ENCODE measurements at places on chromosomes 2 and 18.

- DNase-seq = no peak
These were observed 23.9 kb upstream of the EPAS1 start for GRCh38 chr2:46273225-46273863.

GRCh38 chr2:11420190-11420589, 45.8 kb downstream of the E2F6 start:
- no peak for DNase-seq

- no peak for DNase-seq
These were observed 120.2 kb downstream of the FEZ2 start for GRCh38 chr2:36477746-36478145.

GRCh38 chr2:202046572-202046971, 12.9 kb downstream of the FZD7 start:
- DNase-seq = no peak

GRCh38 chr2:95046371-95047112, 21.0 kb downstream of the MAL start:
- DNase-seq = no peak

DNA sequence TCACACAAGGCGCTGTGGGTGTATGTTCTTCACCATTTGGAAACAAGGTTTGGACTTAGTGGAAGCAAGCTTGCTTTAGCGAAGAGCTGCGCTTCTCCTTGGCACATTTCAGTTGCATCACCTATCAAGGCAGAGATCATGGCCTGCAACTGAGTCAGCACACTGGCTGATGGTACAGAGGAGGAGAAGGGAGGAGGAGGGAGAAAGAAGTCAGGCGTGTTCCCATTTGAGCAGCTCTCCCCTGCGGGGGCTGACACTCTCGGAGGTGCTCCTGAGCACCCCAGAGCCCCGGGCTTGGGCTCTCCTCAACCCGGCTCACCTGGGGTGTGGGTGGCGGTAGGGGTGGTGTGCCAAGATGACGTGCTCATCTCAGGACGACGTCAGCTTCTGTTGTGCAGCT, 6.0 kb upstream of the SERPINB5 start:
- DNase-seq = no peak

DNA sequence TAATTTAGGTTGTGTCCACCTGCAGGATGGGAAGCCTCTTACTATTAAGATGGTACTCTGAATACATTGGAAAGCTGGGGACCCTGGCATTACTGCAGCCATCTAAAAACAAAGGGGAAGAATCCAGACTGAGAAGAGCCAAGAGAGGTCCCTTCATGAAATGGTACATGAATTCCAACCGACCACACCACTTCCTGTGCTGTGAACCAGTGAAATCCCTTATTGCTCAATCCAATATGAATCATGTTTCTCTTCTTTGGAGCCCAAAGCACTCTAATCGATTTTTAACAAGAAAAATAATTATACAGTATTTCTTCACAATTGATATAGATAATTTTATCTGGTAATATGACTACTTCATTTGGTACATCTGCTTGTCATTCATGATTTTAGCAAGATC, 479.7 kb upstream of the RAB6C start:
- no peak for DNase-seq

DNA sequence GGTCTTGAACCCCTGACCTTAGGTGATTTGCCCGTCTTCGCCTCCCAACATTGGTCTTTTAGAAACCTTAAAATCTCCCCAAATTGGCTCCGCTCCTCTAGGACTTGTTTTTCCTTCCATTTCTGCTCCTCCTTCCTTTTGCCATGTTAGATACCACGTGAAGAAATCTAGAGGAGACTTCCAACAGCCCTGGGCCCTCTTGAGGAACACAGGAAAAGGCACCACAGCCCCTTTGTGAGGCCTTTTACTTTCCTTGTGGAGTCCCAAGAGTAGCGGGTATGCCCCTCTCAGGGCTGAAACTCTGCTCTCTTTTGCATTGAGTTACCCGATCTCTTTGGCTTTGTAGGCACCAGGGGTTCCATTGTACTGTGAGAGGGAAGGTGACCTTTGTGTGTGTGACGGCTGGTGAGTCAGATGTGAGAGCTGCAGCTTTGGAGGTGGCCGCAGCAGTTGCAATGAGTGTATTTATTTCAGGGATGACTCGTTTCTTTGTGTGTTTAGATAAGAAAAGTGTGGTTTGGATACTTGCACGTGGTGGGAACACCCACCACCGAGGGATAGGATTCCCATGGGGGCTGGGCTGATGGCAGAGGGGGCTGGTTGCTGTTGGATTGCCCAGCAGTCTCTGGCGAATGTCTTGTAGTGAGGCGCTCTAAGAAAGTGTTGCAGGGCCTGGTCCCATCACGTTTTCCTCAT, 218.4 kb upstream of the HS6ST1 start:
- no peak for DNase-seq

- no peak for DNase-seq
These were observed 17.3 kb upstream of the FZD5 start for GRCh38 chr2:207787017-207787416.

DNA sequence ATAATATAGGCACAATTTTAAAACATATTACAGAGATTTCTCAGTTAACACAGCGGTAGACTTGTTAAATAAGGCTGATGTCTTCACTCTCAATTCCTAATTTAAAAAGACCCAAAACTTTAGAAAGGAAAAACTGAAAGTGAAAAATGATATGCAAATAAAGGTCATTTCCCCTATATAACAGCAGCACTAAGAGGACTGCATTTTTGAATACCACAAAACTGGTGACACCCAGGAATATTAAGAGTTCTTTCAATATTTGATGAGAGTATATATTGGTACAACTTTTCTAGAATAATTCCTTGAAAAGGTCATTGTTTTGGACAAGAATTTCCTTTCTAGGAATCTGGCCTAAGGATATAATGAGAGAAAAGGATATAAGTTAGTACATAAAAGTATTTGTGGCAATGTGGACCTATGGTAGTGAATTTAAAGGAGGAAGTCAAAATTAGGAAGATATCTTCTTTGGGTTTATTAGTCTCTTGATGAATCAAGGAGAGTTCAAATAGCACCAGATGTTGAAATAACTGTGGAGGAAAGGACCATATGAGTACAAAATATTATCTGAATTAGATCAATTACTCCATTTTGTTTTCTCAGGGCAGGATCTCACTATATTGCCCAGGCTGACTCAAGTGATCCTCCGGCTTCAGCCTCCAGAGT, 70.3 kb downstream of the TMEM237 start:
- DNase-seq = no peak

- no peak for DNase-seq
These were observed 341.0 kb downstream of the MEIS1 start for GRCh38 chr2:66775730-66776422.

GRCh38 chr2:109079590-109079989, 49.4 kb upstream of the SH3RF3 start:
- DNase-seq = no peak

DNA sequence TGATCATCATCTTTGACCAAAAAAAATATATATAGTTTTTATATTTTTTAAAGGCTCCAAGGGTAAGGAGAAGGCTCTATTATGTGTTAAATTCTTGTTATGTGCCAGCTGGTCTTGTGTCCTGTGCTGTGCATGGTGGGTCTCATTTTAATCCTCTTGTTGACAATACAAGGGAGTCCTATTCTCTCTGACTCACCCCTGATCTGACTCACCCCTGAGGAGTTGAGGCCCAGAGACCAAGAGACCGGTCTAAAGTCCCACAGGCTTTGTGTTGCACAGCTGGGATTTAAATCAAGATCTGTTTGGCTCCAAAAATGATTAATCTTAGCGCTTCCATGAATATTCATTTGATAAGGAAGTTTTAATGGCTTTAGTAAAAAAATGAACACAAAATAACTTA, 25.7 kb downstream of the MC2R start:
- DNase-seq = no peak

DNA sequence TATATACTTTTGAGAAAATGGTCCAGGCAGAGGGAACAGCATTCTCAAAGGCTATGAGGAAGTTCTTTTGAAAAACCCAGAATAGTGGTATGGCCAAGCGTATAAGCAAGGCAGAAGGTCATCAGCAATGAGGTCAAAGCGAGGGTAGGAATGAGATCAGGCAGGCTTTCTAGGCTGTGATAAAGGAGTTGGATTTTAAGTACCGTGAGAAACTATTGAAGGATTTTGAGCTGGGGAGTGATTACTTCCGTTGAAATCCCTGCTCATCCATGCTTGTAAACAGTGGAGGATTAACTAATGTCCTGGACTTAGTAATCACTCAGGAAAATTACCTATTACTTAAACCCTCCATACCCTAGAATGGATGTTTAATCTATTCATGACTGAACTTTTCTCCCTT, 50.2 kb downstream of the EMILIN2 start:
- DNase-seq = no peak

- peak; percentile 56 for DNase-seq
These were observed 163.0 kb downstream of the FAM210A start for GRCh38 chr18:13563390-13563805.

- no peak for DNase-seq
These were observed 533.3 kb downstream of the SOCS6 start for GRCh38 chr18:70822117-70822516.

DNA sequence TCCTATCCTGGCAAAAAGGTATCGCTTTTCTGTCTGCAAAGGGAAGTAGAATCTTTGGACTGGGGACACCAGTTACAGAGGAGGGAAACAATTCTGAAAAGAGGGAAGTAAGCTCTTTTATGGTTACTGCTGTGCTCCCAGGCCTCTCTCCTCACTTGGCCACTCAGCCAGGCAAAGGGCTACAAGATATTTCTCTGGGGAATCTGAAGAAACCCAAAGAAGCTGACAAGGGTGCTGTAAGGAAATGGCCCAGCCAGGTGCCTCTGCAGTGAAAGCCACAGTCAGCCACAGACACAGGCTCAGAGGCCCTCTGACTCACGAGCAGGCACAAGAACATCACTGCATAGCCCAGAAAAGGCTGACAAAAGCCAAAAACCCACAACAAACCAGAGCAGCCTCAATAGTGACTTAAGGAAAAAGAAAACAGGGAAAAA, 5.8 kb downstream of the HDLBP start:
- peak; percentile 66 for DNase-seq

GRCh38 chr2:121036226-121036692, 248.7 kb downstream of the TFCP2L1 start:
- no peak for DNase-seq

- DNase-seq = no peak
These were observed 2.4 kb upstream of the DTNA start for GRCh38 chr18:34707670-34708069.

GRCh38 chr2:70936979-70937811, 1.5 kb downstream of the ATP6V1B1 start:
- DNase-seq = no peak

DNA sequence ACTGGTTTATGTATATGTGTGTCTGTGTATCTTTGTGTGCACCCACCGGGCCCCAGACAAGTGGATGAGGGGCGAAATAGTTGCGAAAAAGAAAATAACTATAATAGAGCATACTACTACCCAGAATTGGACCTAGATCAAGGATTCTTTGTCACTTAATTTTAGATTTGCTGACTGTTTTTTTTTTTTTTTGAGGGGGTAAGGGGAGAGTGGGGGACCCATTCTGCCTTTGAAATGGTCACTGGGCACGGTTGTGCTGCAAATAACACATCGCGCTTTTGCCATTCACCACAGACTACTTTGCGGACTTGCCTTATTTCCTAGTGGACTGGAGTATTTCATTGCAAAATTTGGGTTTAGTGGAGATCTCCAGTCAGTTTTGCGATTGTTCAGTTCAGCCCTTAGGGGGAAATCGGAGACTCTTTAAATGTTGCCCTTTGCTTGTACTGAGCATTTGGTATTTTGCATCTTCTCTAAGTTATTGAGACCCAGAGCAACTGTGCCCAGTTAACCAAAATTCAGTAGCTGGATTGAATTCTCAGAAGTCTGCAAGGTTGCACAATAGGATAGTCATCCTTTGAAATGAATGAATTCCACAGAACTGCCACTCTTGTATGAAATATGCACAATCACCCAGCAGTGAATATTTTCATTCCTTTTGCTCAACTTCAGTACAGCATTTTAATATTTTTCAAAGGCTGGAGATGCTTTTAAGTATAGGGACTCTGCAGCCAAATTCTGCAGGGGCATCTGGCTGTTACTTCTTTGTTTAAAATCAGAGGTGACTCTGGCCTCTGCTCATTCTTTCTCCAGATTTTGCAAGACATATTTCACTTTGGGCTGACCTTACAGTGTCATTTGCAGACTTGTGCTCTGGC, 2.9 kb downstream of the TRIB2 start:
- no peak for DNase-seq

- no peak for DNase-seq
These were observed 41.8 kb downstream of the SMAD7 start for GRCh38 chr18:48908916-48909315.

DNA sequence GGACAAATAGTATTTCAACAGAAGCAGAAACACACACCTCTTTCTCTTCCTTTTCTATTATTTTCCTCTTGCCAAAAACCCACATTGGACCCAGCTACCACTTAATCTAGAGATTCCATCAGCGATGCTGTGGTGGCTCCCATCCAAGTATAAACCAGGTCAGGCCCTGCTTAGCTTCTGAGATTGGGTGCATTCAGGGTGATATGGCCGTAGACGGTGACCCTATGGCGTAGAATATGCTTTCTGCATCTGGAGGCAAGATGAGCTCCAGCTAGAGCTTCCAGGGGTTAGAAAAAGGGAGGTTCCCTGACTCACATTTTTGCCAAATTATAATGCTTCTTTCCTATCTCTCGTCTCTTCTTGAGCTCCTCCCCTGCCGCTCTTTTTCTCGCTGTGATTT, 66.5 kb downstream of the TNP1 start:
- no peak for DNase-seq

- no peak for DNase-seq
These were observed 63.2 kb downstream of the G6PC2 start for GRCh38 chr2:168964251-168964807.

- DNase-seq = no peak
These were observed 145.4 kb downstream of the DCDC2C start for GRCh38 chr2:3848776-3849175.

DNA sequence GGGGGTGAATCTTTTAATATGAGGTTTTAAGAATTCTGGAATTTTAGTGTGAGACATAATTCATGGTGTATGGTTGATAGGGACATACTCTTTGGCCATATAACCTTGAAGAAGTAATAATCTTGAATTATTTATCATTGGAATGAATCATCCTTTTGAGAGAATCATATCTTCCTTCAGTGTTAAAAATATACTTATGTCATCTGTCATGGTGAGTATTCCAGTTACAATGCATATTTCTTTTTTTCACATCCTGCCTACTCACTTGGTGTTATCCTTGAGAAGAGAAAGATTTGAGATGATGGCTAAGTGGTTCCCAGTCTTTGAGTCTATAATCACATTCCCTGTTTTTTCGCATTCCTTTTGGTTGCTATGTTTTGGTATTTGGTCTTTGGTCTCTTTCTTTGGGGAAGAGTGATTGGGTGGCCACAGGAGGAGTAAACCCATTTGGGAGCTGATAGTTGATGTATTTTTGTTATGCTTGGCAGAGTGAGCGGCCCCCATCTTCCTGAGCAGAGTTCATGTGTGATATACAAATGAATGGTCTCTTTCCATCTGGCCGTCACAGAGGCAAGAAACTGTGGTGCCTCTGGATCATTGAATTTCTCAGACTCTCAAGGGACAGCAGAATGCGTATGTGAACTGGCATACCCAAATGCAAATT, 21.6 kb downstream of the ASAP2 start:
- DNase-seq = no peak

- no peak for DNase-seq
These were observed 86.8 kb downstream of the METTL8 start for GRCh38 chr2:171346723-171347557.

Measured in CD4-positive, alpha-beta T cell treated with Interleukin-15 for 1 hour (primary cell).